CD8-positive, alpha-beta T cell (primary cell): ENCODE measurements at places on chromosomes 6 and 20. TPM values are rescaled to one million over a fixed set of nuclear protein-coding genes. Genes with fewer than 3 reads are reported as not detected.

DNA sequence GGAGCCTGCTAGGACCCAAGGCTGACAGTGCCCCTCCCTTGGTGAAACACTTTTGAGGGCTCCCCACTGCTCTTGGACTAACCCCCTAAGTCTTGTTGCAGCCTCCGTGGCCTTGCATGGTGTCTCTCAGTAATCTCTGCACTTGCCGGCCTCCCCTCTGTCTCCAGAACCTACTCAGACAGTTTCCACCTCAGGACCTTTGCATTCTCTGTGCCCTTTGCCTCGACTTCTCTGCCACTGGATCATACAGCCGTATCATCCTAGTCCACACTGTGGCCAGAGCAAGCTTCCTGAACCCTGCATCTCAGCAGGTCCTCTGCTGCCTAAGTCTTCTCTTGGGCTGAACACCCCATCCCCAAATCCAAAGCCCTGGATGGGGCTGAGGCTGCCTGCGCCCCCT lies 152.0 kb upstream of the PTPN1 start:
- no peak for DNase-seq

DNA sequence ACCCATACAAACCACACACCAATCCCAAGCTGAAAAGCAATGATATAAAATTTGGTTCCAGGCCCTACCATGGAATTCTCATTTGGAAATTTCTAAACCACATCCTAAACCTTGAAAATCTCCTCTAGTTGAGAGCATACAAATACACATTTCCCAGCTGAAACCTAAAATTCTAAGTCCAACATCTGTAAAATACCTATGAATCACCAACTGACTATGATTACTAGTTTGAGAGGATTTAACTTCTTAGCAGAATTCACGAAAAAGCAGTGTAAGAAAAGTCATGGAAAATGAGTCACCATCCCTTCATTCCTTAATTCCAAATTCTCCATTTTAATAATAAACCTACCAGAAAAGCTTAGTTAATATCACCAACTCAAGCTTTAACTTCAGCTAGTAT lies 15.4 kb downstream of the RANBP9 start:
- no peak for DNase-seq

DNA sequence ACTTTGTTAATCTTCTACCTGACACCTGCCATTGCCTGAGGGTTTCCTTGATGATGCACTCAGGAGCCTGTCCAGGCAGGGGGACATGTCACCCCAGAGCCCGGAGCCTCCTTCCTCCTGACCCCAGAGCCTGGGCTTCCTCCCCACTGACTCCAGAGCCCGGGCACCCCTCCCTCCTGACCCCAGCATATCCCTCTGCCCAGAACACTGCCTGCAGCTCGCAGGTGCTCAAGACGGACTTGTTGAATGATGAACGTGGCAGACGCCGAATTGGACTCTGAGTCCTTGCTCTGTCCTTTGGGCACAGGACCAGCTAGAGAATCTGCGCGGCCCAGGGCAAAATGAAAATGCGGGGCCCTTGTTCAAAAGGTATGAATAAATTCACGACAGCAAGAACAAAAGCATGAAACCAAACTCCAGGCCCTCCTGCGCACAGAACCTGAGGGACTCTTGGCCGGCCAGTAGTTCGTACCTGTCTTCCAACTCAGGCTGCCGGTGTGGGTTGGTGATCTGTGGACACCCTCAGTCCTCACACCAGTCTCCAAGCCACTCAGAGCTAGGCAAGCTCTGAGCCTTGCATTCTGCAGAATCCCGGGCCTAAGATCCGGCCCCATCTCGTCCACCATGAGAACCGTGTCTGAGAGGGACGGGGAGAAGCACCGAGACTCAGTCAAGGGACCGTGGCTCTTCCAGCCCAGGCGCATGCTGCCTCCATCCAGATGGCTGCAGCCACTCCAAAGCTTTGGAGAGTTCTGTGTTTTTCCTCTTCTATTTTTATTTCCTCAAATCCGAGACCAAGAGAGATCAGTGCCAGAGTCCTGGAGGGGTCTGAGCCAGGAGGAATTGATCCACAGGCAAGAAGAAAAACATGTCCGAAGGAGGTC lies 104.7 kb downstream of the BMP7 start:
- DNase-seq: no peak

GRCh38 chr20:4684837-4685413 lies 36.8 kb upstream of the PRND start:
- DNase-seq: no peak

The PPP1R3G gene
- total RNA-seq: not detected
